ENCODE measurements at places on chromosomes 2 and 18. TPM values are rescaled to one million over a fixed set of nuclear protein-coding genes. Genes with fewer than 3 reads are reported as not detected.

LGALSL gene
- total RNA-seq, result 23.0 TPM

CDH2 gene
- total RNA-seq, result 0.24 TPM

NT5C1B gene
- 0.17 TPM for total RNA-seq

TACR1 gene
- not detected for total RNA-seq

PLEKHH2 gene
- 2.8 TPM for total RNA-seq

PASK gene
- total RNA-seq, result 6.0 TPM

UPP2 gene
- not detected for total RNA-seq

TEX44 gene
- total RNA-seq, result not detected

ATP6V1B1 gene
- 1.3 TPM for total RNA-seq

DCC gene
- not detected for total RNA-seq

DES gene
- 0.33 TPM for total RNA-seq

FNDC4 gene
- 16.5 TPM for total RNA-seq

SERPINB3 gene
- total RNA-seq, result 0.75 TPM

CFC1 gene
- not detected for total RNA-seq

AQP4 gene
- not detected for total RNA-seq

FOXD4L1 gene
- total RNA-seq, result 0.33 TPM

PNKD gene
- 15.7 TPM for total RNA-seq

TBR1 gene
- total RNA-seq, result not detected

GPR55 gene
- total RNA-seq, result not detected

CKAP2L gene
- 32.7 TPM for total RNA-seq

FMNL2 gene
- total RNA-seq, result 73.0 TPM

VPS4B gene
- 105 TPM for total RNA-seq

HOXD8 gene
- total RNA-seq, result 0.35 TPM

All from mammary epithelial cell (primary cell).